ENCODE measurements at places on chromosomes 3 and 15.

DNA sequence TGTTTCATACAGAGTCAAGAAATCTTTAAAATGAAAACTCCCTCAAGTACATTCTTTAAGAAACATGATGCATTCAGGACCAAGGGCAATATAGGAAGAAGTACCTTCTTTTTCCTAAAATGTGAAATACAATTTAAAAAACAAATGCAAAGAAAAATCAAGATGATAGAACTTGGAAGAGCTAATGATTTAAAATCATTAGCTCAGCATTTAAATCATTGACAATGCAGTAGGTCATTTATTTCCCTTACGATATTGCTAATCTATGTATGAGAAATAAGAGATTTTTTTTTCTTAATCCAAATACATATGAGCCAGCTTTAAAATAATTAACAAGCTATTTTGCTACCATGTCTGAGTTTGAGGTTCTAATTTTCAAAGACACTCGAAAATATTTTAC, 105.5 kb downstream of the HHLA2 start:
- no peak for DNase-seq

GRCh38 chr15:89766357-89767311, 9.5 kb upstream of the MESP2 start:
- DNase-seq: no peak

GRCh38 chr3:11053926-11054503, 61.5 kb downstream of the SLC6A1 start:
- no peak for DNase-seq

GRCh38 chr3:179503152-179503551, 51.9 kb upstream of the GNB4 start:
- DNase-seq: no peak

- no peak for DNase-seq
These were observed 73.4 kb downstream of the SERPINI1 start for GRCh38 chr3:167808910-167809309.

DNA sequence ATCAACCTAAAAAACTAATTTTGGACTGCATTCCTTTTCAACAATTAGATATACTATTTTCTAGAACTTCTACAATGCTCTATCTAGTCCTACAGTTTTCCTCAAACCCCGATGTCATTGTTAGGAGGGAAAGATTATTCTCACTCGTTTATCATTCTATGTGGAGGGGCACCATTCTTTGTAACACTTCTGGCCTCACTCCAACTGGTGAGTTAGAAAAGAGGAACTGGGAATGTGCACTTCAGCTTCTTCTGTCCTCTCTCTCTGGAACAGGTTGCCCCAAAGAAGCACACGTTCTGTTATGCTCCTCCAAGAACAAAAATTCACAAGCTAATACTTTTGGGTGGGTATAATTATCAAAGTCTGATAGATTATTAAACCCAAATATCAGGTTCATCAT, 137.9 kb downstream of the UACA start:
- DNase-seq: no peak

GRCh38 chr3:57091521-57092273, 31.2 kb downstream of the SPATA12 start:
- peak; percentile 64 for DNase-seq

GRCh38 chr15:51189669-51190385, 95.1 kb upstream of the TNFAIP8L3 start:
- DNase-seq: no peak

GRCh38 chr3:159668990-159669476, 319.6 kb upstream of the IL12A start:
- DNase-seq: peak; percentile 56

- no peak for DNase-seq
These were observed 95.4 kb upstream of the CCDC80 start for GRCh38 chr3:112736386-112736785.

GRCh38 chr3:184688251-184688881, 23.5 kb downstream of the MAGEF1 start:
- peak; percentile 79 for DNase-seq

DNA sequence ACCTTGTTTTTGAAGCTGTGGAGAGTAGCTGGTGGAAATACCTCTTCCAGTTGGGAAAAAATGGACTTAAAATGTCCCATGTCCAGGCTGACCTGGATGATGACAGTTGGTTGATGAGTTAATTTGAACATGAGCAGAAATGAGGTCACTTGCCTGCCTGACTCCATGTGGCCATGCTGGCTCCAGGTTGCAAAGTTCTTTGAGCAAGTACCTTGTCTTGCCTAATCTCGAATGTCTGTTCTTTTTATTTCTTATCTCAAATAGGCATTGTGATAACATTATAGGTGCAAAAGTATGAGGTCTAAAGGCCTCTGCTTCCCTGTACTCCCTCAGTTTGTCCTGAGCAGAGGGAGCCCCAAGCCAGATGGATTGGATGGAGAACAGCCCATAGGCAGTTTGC, 9.0 kb downstream of the MAPKBP1 start:
- no peak for DNase-seq

- DNase-seq: peak; percentile 98
These were observed 90.7 kb downstream of the FNDC3B start for GRCh38 chr3:172129850-172130716.

DNA sequence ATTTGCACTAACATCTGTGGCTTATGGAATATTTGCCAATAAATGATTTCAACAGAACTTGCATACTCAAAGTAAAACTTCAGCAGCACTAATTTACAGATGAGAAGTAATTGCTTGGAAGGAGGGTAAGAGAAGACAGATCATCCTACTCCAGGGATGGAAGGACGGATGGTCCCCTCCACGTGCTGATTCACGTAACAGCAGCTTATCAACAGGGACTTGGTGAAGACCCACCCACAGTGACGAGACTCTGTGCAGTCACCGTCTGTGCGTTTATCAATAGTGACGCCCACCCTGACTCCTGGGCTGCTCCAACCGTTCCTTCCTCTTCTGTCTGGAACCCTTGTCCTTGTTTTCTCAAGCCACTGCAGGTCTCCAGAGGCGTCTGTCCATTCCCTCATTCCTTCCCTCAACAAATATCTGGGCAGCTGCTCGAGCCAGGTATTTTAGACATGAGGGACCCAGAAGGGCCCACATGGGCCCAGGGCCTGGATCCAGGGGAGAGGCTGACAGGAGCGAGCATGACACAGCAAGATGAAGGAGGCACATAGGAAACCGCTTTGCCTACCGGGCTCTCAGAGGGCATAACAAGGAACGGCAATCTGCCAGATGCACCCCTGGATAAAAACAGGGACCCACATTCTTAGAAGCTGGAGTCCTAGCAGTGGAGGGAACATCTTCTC, 33.3 kb downstream of the PCSK6 start:
- no peak for DNase-seq

DNA sequence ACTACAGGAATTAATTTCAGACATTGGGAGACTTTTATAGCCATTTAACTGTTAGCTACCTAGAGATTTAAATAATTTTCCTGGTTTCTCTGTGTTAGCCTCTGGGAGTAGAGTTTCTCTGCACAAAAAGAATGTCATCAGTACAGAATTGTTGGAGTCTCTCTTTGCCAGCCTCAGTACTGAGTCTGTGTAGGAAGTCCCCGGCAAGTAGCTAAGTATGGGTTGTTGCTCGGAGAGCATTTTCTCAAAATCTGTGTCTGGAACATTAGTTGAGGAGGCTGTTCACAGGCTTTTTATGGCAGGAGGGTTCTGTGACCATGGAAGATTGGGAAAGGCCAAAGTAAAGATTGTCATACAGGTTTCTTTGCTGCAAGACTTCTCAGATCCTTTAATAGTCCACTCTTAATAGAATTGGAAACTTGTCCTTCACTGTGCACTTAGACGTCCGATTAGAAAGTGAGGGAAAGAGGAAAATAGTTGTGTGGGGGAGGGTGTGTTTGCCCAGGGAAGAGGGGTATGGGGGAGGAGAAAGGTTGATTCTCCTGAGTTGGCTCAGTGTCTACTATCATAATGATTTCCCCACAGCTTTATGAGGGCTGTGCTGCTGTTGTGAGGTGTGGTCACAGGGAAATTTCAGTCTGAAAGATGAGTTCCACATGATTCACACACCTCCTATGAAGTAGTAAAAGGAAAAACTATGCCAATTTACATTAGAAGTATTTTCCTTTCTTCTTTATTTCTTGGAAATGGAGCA, 207.1 kb downstream of the PTPRG start:
- peak; percentile 24 for DNase-seq

GRCh38 chr3:15055019-15055557, 10.0 kb downstream of the MRPS25 start:
- peak; percentile 28 for DNase-seq

GRCh38 chr3:98573181-98573728, 20.2 kb downstream of the CPOX start:
- DNase-seq: peak; percentile 65

GRCh38 chr15:32041294-32041693, 11.0 kb downstream of the CHRNA7 start:
- DNase-seq: no peak

- DNase-seq: no peak
These were observed 110.6 kb upstream of the TNFAIP8L3 start for GRCh38 chr15:51205050-51205975.

DNA sequence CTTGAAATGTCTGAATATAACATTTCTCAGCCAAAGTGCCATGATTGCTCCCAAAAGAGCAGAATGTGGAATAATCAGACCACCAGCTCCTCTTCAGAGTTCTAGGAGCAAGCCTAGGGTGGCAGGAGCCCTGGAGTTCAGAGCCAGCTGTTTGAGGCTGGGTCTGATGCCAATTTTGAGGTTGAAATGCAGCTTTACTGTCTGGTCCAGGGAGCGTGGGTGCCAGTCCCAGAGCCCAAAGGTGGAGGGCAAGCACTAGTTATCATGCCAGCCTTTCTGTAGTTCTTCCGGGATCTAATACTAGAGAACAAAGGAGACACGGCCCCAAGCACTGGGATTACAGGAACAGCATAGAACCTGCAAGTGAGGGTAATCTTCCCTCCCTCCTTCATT, 69.3 kb downstream of the TNFAIP8L3 start:
- no peak for DNase-seq

DNA sequence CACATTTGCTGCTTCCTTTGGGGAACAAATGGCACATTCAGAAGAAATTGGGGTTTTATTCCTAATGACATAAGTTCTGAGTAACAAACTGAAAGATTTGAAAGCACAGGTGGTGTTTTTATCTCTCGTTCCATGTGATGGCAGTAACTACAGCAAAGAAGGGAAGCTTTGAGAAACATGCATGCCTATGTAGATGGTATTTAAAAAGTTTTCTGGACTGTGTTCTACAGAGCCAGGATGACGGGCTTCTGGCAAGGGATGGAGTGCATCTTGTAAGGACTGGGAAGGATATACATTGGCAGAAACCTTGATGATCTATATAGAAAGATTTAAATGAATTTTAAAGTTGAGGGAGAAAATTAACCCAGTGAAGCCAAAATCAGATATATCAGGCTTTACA, 362.2 kb upstream of the ROPN1 start:
- no peak for DNase-seq

DNA sequence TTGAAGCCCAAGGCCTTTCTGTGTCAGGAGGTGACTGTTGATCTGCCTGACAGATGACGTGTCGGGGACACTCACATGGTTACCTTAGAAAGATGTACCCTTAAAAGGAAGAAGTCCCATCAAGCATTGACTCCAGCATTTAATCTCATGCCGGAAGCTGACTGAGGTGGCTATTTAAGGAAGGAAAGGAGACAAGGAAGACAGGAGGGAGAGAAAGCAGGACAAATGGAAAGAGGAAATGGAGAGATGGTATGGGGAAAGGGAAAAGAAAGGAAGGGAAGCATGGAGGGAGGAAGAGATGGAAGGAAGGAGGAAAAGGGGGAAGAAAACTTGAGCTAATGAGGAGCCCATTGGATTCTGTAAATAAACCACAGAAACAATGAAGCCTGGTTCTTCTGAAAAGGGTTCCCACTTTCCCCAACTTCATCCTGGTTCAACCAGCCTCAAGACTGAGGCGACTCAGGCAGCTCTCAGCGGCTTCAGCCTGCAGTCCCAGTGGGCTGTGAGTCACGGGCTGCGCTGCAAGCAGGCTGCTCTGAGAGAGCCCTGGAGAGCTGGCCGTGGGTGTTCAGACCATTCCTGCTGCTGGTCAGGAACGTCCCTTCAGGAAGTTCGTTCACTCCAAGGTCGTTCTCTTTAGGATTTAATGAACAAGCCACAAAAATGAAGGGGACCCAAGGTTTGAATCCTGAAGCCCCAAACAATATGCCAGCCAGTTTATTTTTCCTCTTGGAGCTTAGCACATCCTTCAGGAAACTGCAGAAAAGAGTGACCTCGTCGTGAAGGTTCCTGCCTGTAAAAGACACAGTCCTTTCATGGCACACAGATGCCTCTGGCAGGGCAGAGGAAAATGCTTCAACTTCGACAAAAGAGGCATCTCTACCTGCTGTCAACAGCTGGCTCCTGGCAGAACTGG, 69.6 kb upstream of the THBS1 start:
- peak; percentile 87 for DNase-seq

GRCh38 chr3:191761906-191762305, 300.9 kb downstream of the PYDC2 start:
- DNase-seq: peak; percentile 2

- DNase-seq: no peak
These were observed 340.0 kb downstream of the VPS13C start for GRCh38 chr15:61720197-61720704.

- no peak for DNase-seq
These were observed 264.0 kb upstream of the DPH6 start for GRCh38 chr15:35810007-35810406.

GRCh38 chr3:133379926-133380325, 19.9 kb upstream of the BFSP2 start:
- DNase-seq: no peak

DNA sequence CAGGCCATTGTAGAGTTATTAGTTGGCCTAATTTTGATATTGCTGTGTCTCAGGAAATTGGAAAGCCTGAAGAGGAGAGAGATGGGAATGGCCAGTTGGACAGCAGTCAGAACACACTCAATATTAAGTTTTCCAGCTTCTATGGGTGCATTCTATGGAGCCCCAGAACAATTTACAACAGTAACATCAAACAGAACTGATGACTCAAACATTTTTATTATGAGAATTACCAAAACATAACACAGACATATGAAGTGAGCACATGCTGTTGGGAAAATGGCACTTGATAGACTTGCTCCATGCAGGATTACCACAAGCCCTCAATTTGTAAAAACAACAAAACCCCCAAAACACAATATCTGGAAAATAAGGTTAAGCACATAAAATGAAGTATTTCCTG, 104.3 kb downstream of the GADL1 start:
- no peak for DNase-seq

DNA sequence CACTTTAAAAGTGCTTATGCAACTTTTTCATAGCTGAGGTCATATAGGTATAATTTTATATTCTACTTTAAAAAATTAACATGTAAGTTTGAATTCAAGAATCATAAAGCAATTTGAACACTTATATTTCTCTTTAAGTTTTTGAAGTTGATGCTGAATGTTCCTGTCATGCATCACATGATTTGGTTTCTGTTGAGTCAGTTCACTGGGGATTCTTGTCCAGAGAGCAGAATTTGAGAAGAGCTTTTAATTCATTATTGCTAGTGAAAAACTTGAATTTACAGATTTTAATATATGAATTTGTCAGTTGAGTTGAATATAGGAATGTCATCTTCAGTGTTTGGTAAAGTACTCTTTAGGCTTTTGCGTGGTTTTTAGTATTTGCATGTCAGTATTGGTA, 7.9 kb downstream of the SLC25A26 start:
- DNase-seq: peak; percentile 25

DNA sequence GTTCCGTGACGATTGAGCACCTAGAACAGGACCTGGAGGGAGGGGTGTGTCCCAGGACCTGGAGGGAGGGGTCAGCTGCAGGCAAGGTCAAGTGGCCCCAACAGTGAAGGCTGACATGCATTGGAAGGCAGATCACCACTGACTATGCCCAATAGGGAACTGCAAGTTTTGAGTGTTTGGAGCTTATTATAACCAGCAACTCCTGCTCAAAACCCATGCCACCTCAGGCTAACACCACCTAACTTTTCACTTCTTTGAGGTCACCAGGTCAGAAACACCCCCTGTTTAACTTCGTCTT, 93.1 kb downstream of the MYLK start:
- DNase-seq: no peak

- DNase-seq: no peak
These were observed 18.9 kb downstream of the ADPGK start for GRCh38 chr15:72764656-72765055.

Measured in choroid plexus epithelial cell (primary cell).